ENCODE measurements at places on chromosomes 6 and 20.

- DNase-seq, result peak; percentile 12
Observed at GRCh38 chr6:36386495-36387439, 702 bp downstream of the ETV7 start.

DNA sequence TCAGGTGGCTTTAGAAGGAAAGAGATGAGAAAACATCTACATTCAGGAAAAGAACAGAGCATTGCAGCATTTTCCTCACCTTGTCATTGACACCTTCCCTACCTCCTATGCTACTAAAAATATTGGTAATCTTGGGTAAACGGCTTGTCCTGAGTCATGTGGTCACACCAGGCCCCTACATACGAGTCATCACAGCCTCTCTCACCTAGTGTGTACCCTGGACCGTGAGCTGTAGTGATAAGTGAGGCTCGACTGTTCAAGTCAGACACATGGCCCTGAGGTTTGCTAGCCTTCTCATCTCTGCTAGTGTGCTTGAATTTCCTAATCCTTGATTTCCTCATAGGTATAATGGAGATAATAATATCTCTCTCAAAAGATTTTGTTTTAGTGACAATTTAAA is 29.6 kb upstream of the TMEM244 start:
- no peak for DNase-seq

- DNase-seq, result peak; percentile 80
Observed at GRCh38 chr6:131937703-131938631, 13.2 kb downstream of the CCN2 start.

DNA sequence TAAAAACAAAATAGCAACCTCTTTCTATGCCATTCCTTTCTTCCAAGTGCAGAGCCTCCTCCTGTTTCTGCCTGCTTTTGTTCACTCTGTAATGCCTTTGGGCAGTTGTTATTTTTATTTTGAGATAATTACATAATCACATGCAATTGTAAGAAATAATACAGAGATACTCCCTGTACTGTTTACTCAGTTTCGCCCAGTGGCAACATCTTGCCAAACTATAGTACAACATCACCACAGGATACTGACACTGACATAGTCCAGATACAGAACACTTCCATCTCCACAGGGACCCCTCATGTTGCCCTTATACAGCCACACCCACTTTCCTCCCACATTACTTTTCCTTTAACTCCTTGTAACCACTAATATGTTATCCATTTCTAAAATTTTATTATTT is 59.7 kb downstream of the BANF2 start:
- no peak for DNase-seq

DNA sequence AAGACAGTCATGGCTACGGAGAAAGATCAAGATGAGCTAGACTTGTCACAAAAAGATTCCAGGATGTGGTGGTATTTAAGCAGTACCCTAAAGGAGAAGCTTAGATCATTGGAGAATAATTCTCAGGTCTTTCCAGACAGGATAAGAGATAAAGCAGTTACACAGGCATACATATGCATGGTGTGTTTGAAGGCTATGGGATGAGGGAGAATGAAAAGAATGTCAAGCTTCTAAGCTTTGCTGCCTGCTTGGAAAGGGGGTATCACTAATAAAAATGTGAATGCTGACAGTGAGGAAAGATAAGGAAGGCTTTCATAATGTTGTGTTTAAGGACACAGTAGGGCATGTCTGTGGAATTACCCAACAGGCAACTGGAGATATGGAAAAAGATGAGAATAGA is 28.1 kb downstream of the RWDD2A start:
- no peak for DNase-seq
